ENCODE measurements at places on chromosomes 7 and 10.

- DNase-seq: no peak
Measured at GRCh38 chr7:105618016-105618296, 36.7 kb upstream of the EFCAB10 start.

DNA sequence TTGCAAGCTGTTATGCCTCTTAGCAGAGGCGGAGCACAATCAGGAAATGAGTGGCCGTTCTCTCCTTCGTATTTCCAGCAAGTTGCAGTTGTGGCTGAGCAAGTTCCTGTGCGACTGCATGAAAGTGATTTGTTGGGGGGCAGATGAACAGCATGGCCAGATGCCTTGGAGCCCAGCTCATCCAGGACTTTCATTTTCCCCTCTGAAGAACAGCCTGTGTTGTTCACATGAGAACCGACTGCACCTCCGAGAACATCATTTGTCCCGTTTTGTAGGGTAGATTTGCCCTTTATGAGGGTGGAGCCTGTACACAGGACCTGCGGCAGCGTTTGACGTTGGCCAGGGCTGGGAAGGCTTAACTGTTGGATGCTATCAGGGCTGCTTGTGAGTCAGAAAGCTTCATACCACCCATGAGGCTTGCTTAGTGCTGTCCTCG lies 4.4 kb downstream of the BAG3 start:
- peak; percentile 23 for DNase-seq

DNA sequence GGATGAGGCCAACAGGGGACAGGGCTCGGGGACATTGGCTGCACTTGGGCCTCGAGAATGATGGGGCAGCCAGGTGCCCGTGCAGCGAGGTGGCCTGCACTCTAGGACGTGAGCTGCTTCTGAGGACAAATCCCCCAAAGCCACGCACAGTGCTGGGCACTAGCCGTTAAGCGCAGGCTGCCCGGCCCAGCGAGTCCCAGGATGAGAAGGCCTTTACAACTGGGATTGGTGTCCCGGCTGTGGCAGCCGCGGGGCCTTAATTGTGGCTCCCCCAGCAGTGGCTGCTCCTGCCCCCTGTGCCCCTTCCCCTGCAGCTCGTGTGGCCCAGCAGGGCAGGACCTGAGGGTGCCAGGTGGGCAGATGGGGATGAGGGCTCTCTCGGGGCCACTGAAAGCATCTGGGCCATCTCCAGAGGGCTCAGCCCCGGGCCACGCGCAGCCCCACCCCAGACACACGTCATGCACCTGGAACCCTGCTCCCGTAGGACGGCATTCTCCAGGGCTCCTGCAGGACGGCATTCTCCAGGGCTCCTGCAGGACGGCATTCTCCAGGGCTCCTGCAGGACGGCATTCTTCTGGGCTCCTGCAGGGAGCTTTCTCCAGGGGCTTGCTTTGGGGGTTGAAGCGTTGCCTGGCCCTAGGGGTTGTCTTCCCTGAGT lies 6.6 kb downstream of the PWWP2B start:
- no peak for DNase-seq

DNA sequence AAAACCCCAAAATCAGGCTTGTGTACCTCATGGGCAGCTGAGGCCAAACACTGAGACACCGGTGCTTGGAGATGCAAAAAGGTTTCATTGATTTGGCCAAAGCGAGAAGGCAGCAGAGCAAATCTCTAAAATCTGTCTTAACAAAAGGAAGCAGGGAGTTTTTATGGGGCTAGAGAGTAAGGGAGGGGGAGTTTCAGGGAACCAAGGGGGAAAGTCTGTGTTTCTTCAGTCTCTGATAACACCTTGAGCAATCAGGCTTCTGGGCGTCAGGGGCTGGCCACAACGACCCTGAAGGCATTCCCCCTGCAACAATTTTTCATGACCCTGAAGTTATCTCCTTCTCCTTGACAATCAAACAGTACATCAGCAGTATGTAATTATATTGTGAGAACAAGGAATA lies 2.7 kb upstream of the ZNF786 start:
- DNase-seq: no peak

GRCh38 chr10:98276311-98276710 lies 8.3 kb upstream of the LOXL4 start:
- DNase-seq: no peak

- DNase-seq: no peak
Measured at GRCh38 chr10:88389456-88389855, 193.7 kb downstream of the RNLS start.

GRCh38 chr7:64744680-64745079 lies 49.5 kb upstream of the ZNF138 start:
- no peak for DNase-seq

DNA sequence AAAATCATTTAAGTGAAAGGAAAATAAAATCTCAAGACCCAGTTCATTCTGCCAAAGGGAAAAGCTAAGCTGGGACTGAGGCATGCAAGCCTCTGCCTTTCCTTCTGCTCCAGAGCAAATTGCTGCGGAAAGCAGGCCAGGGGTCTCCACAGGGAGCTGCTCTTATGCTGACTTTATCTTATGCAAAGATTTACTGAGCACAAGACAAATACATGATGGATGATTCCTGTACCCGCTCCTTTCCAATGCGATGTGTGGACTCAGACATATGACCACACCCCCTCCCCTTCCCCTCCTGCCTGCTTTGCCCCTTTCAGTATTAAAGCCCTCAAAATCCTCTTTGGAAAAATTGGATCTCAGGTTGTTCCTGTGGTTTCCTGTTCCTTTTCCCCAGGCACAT lies 74.2 kb upstream of the INSIG1 start:
- no peak for DNase-seq

GRCh38 chr7:88115258-88115796 lies 104.5 kb downstream of the SRI start:
- no peak for DNase-seq

GRCh38 chr10:60732807-60733516 lies 45.3 kb upstream of the CDK1 start:
- DNase-seq: peak; percentile 17

DNA sequence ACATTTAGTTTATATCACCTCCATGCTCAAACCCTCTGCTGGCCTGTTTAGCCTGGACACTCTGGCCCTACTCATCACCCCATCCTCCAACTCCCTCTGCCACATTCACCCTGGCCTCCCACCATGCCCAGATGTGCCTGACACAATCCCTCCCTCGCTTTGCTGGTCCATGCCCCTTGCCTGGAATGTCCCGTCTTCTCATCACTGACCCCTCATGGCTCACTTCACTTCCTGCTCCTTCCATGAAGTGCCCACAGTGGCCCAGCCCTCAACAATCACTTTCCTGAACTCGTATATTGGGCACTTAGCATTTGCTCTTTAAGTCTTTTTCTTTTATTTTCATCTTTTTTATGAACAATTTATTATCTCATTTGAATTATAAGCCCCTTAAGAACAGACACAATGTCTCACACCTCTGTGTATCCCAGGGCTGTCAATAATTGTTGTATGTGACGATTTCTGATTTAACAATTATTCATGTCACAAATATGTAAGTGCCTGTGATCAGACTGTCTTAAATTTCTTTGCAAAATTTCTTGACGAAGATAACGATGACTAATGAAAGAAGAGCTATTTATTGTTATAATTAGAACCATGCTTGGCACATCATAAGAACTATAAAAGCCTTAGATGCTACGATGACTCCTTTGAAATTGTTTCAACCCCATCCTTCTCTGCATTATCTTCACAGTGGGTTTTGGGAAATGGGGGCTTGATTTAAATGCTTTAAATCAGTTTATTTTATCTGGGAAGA lies 209.9 kb upstream of the YAE1 start:
- no peak for DNase-seq

GRCh38 chr10:43197834-43198681 lies 59.8 kb downstream of the CSGALNACT2 start:
- no peak for DNase-seq

DNA sequence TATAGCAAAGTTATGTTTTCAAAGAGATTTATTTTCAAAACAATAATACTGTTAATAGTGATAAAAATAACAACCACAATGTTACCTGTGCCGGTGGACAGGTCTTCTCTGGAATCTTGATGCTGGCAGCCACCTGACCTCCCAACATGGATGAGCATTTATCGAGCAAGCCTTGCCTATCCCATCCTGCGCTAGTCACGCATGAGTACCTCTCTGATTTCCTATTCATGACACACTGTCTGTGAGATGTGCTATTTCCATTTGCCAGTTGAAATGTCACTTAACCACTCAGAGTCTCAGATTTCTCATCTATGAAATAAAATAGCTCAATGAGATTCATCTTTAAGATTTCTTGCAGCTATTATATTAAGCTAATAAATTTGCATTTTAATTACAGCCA lies 341.2 kb upstream of the VWC2 start:
- no peak for DNase-seq

GRCh38 chr10:19925064-19925463 lies 108.8 kb downstream of the PLXDC2 start:
- no peak for DNase-seq

DNA sequence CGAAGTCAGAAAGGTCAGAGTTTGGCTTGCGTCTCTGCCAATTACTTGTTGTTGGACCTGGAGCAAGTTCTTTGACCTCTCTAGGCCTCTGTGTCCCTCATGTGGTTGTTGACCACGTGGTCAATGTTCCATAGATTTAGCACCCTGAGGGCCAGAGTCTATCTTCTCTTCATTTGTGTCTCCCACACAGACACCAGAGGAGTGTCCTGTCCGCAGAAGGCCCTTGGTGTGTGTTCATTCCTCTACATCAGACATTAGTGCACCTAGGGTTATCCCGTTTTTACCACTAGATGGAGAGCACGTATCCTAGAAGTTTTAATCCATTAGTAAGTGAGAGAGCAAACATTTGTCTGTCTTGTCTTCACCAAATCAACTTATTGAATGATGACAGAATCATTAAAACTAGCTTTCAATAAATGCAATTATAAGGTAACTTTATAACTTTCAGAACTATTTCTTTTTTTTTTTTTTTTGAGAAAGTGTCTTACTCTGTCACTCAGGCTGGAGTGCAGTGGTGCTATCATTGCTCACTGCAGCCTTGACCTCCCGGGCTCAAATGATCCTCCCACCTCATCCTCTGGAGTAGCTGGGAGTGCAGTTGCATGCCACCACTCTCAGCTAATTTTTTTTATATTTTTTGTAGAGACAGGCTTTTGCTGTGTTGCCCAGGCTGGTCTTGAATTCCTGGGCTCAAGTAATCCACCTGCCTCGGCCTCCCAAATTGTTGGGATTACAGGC lies 122.5 kb upstream of the ANKRD1 start:
- DNase-seq: no peak

DNA sequence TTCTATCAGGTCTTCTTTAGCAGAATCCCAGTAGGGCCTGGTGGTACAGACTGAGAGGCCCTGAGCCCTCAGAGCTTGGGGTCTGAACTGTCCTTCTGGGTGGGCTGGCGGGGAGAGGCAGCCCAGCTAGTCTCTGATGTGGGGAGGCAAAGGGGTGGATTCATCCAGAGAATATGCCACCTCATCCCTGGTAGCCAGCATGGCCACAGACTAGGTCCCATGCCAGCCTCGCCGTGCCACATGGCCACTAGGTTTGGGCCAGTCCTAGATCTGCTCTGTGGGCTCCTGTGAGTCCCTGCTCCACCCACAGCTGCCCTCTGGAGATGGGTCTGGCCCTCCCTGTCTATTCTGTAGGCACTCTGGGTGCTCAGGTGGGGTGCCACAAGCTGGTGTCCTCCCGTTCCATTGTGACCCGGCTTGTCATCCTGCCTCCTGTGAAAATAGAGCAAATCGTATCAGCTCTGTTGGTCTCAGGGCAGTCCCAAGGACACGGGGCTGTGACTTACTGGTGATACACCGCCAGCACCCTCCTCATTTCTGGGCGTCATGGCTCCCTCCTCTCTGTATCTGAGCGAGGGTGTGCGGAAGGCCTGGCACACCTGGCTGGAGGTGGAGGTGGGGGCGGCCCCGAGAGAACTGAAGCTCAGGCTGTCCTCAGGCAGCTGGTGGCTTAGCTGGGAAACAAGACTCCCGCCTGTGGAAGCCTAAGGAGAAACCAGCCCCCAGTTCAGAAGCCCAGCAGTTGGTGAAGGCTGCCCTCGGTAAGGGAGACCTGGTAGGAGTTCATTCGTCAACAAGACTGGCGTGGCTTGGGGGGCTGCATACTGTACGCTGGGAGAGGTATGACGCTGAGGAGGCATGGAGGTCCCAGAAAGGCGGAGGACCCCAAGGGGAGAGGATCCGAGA lies 33.3 kb downstream of the UNC5B start:
- no peak for DNase-seq

GRCh38 chr10:59631237-59631636 lies 78.4 kb downstream of the SLC16A9 start:
- no peak for DNase-seq

- no peak for DNase-seq
Measured at GRCh38 chr7:38518541-38518940, 112.6 kb downstream of the AMPH start.

DNA sequence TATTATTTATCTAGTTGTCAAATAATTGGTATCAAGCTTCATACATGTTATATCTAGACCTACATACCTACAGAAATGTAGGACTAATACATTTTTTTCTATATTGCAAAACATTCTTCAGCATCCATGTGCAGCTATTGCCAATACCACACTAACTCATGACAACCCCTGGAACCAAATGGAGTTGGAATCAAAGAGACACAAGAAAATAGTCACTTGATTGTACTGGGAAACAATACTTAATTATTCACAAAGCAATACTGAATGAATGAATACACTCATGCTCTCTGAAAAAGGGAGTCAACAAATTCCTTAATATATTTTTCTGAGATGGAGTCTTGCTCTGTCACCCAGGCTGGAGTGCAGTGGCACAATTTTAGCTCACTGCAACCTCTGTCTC lies 10.4 kb upstream of the CFAP43 start:
- no peak for DNase-seq

- no peak for DNase-seq
Measured at GRCh38 chr7:115145512-115145911, 223.6 kb downstream of the MDFIC start.

DNA sequence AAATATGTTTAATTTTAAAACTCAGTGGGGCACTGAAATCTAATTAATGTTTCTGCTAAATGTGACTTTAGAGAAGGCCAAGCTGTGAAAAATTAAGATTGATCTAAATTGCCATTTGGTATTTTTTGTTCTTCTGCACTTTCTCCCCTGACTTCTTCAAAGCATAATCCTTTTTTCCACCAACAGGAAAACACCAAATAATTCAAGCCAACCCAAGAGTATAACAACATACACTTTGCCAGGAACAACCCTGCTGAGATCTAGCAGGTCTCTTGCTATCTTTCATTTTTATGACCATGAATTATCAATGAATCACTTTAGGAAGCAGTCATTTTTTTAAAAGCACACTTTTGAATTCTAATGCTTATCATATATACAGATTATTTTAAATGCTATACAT lies 100.1 kb downstream of the USP6NL start:
- no peak for DNase-seq

DNA sequence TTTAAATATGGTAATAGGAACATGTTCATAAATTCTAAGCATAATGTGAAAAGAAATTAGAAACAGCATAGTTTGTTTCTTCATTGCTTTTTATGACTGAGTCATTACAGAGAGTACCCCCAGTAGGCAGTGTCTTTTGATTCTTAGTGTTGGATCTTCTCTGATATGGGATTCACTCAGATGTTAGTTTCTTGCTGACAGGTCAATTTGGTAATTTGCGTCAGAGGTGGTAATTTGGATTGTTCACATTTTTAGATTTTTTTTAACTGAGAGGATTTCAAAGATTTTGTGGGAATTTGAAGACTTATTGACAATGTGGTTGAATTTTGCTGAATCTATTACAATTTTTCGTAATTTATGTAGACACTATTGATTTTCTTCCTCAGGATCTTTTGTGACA lies 2.1 kb downstream of the HSPA14 start:
- DNase-seq: no peak

- DNase-seq: no peak
Measured at GRCh38 chr10:117471344-117471874, 71.1 kb upstream of the EMX2 start.

GRCh38 chr10:62079885-62080559 lies 178.5 kb downstream of the ARID5B start:
- DNase-seq: no peak

Measured in activated T-helper 1 cell treated with Interleukin-2 at 50 U/mL for 16 hours (primary cell).